ENCODE measurements at places on chromosomes 2 and 18. TPM values are rescaled to one million over a fixed set of nuclear protein-coding genes. Genes with fewer than 3 reads are reported as not detected.

GRCh38 chr2:24350826-24351626 is 9.3 kb downstream of the ITSN2 start:
- H3K4me1 ChIP-seq, result peaks cover 50% of the 10 kb centered on the region
- no peak overlapping the region for H3K4me3 ChIP-seq
- no peaks in the 10 kb centered on the region for H3K36me3 ChIP-seq
- DNase-seq, result no peak

DNA sequence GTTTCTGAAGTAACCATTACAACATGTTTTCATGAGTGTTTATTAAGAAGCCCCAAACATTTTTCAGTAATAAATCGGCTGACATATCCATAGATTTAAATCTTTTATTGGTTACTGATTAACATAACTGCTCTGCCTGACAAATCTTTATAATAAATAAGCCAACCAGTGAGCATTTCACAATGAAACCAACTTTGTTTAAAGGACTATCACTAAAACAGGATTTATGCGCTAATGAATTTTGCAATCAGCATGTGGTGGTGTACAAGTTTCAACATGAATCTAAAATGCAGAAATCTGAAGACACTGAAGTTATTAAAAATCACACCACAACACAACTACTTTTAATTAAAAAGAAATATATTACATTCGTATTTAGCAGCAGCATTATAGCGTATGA is 166.7 kb downstream of the MEIS1 start:
- H3K27me3 ChIP-seq, result no peaks in the 10 kb centered on the region
- DNase-seq, result no peak
- no peak overlapping the region for H3K4me3 ChIP-seq
- no peaks in the 10 kb centered on the region for H3K36me3 ChIP-seq
- H3K4me1 ChIP-seq, result no peaks in the 10 kb centered on the region
- H3K27ac ChIP-seq, result no peak overlapping the region

DNA sequence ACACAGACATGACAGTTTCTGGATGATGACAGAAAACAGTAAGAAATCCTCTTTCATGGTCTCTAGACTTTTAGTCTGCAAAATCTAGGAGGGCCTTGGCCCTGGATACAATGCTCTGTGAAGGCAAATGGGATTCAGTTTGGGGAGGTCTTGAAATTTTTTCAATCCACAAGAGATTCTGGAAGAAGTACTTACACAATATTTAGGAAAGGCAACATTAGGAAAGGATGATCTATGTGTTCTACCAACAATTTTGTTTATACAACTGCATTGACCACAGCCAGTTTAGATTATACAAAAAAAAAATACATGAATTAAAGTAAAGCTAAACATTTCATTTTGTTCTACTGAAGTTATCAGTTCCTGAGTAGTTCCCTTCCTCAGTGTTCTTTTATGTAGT is 208.0 kb downstream of the SRBD1 start:
- no peak overlapping the region for H3K27ac ChIP-seq
- no peaks in the 10 kb centered on the region for H3K4me1 ChIP-seq
- no peak for DNase-seq
- peaks cover 2% of the 10 kb centered on the region for H3K36me3 ChIP-seq
- H3K27me3 ChIP-seq, result no peaks in the 10 kb centered on the region
- H3K4me3 ChIP-seq, result no peak overlapping the region

DNA sequence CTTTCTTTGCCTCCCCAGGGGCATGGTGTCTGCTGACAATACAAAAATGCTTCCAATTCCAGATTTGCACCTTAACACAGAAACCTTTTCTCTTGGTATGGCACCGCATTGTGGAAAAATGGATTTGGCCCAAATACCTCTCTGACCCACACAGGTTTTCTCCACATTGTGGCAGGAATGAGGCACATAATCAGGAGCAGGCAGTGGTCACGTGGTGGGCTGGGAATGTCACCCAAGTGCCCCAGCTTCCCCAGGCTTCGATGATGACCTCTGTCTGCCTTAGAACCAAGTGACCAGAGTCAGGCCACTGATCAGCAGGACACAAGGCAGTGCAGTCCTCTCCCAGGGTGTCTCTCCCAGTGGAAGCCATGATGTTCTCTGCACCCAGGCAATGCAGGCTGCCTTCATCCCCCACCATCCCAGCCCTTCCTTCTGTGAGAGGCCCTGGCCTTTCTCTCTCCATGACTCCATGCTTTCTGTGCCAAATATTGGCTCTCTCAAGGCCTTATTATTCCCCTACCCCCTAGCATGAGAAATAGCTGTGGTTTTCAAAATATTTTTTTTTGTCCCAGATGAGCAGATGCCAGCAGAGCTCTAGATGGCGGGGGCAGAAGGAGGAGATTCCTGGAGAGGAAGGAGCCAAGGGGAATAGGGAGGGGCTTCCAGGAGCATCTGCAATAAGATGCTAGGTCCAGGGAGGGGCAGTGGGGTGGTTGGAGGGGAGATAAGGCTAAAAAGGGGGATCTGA is 198.9 kb downstream of the ACKR3 start:
- no peak for DNase-seq
- no peaks in the 10 kb centered on the region for H3K36me3 ChIP-seq
- H3K27me3 ChIP-seq, result peaks cover 8% of the 10 kb centered on the region
- H3K4me3 ChIP-seq, result no peak overlapping the region
- H3K4me1 ChIP-seq, result no peaks in the 10 kb centered on the region

- H3K36me3 ChIP-seq, result peaks cover 59% of the 10 kb centered on the region
- no peak for DNase-seq
- H3K27ac ChIP-seq, result no peak overlapping the region
- H3K27me3 ChIP-seq, result peaks cover 40% of the 10 kb centered on the region
- H3K4me1 ChIP-seq, result peaks cover 28% of the 10 kb centered on the region
- no peak overlapping the region for H3K4me3 ChIP-seq
These were observed 2.6 kb downstream of the IL1R1 start for GRCh38 chr2:102145107-102145506.

- no peaks in the 10 kb centered on the region for H3K36me3 ChIP-seq
- H3K4me3 ChIP-seq, result no peak overlapping the region
- no peaks in the 10 kb centered on the region for H3K27me3 ChIP-seq
- no peaks in the 10 kb centered on the region for H3K4me1 ChIP-seq
These were observed 380.7 kb downstream of the RBM43 start for GRCh38 chr2:150880986-150881385.

GRCh38 chr2:112601754-112602153 is 17.3 kb downstream of the CHCHD5 start:
- H3K27me3 ChIP-seq, result no peaks in the 10 kb centered on the region
- H3K27ac ChIP-seq, result no peak overlapping the region
- H3K4me3 ChIP-seq, result no peak overlapping the region
- peaks cover 5% of the 10 kb centered on the region for H3K4me1 ChIP-seq

DNA sequence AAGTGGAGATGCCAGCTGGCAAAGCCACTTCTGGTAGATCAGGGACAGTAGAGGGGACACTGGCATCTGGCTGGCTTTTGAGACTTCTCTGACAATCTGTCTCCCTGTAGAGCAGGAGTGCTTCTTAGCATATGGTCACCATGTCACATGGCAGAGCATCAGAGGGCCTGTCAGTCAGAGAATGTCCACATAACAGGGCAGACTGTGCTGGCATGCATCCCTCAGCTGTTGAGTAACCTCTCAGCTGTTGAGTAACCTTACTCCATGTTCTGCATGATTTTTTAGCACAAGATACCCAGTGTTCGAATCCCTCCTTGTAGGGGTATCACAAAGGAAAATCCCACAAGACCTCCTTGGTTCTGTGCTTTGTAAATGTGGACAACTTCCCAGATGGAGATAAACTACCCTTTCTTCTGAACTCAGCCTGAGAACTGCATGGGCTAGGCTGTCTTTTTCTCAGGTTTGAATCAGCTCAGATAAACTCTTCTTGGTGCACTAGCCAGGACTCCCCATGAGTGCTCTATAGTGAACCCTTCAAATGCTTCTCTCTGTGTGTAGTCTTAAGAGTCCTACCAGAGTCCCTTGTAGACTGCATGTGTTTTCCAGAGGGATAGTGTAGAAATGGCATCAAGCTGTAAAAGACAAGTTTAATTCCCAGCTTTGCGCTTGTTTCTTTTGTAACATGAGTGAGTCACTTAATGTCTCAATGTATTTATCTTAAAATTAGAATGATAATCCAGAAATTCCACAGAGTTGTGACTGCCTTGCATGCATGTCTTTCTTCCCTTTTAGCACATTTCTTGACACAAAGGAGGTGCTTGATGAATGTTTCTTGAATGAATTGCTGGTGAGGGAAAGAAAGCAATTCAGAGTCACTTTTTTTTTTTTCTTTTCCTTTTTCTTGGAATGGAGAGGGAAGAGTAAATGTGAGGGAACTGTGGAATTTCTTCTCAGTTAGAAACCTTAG is 442.3 kb upstream of the HNMT start:
- DNase-seq, result no peak
- H3K27ac ChIP-seq, result no peak overlapping the region
- H3K36me3 ChIP-seq, result no peaks in the 10 kb centered on the region
- no peaks in the 10 kb centered on the region for H3K27me3 ChIP-seq
- H3K4me1 ChIP-seq, result no peaks in the 10 kb centered on the region
- H3K4me3 ChIP-seq, result no peak overlapping the region

GRCh38 chr2:228094377-228094921 is 87.0 kb downstream of the SPHKAP start:
- no peak for DNase-seq
- no peaks in the 10 kb centered on the region for H3K36me3 ChIP-seq
- H3K4me1 ChIP-seq, result no peaks in the 10 kb centered on the region
- no peak overlapping the region for H3K27ac ChIP-seq

- peaks cover 30% of the 10 kb centered on the region for H3K36me3 ChIP-seq
- H3K4me1 ChIP-seq, result peaks cover 65% of the 10 kb centered on the region
- H3K27ac ChIP-seq, result peak overlapping the region; percentile 98
- peak overlapping the region; percentile 99 for H3K4me3 ChIP-seq
- no peak for DNase-seq
These were observed 889 bp downstream of the ZC3H15 start for GRCh38 chr2:186486651-186487647.

DNA sequence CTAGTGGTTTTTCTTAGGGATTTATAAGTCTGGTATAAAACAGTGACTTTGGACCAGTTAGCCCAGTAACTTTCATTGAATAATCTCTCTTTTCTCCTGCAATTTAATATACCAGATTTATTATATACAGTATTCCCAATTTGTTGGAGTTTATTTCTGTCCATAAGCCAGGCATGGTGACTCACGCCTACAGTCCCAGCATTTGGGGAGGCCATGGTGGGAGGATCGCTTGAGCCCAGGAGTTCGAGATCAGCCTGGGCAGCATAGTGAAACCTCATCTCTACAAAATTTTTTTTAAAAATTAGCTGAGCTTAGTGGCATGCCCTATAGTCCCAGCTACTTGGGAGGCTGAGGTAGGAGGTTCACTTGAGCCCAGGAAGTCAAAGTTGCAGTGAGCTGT is 26.7 kb downstream of the CNNM4 start:
- no peaks in the 10 kb centered on the region for H3K36me3 ChIP-seq
- peaks cover 3% of the 10 kb centered on the region for H3K4me1 ChIP-seq
- H3K4me3 ChIP-seq, result no peak overlapping the region
- no peak overlapping the region for H3K27ac ChIP-seq

GRCh38 chr18:420661-421246 is 79.7 kb downstream of the COLEC12 start:
- H3K27ac ChIP-seq, result no peak overlapping the region
- no peak overlapping the region for H3K4me3 ChIP-seq
- H3K27me3 ChIP-seq, result peaks cover 14% of the 10 kb centered on the region
- DNase-seq, result no peak
- H3K4me1 ChIP-seq, result no peaks in the 10 kb centered on the region

DNA sequence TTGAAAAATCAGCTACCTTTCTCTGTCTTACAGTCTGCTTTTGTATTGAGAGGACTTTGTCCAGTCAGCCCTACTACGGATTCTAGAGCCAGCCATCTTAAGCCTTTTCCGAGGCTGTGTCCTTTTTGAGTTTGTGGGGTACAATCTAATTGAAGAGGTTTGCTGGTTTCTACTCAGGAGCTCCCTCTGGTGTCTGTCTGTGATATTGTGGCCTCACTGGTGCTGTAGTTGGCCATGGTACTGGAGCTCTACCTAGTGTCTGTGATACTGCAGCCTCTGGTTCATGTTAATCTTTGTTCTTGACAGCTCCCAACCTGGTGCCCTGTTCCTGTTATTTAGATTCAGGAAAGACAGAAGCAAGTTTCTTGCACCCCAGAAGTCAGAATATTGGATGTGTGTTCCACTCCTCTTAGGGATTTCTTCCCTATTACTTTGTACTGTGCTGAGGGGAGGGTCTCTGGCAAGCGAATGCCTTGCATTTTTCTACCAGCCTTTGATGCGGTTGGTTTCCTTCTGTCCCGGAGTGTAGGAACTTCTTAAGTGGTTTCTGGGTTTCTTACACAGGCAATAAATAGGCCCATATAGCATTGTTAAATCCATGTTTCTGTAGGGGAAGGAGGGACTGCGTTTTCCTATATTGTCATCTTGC is 78.5 kb downstream of the ACSL3 start:
- H3K4me3 ChIP-seq, result no peak overlapping the region
- no peaks in the 10 kb centered on the region for H3K27me3 ChIP-seq
- peak; percentile 59 for DNase-seq
- peaks cover 17% of the 10 kb centered on the region for H3K4me1 ChIP-seq
- no peak overlapping the region for H3K27ac ChIP-seq

DNA sequence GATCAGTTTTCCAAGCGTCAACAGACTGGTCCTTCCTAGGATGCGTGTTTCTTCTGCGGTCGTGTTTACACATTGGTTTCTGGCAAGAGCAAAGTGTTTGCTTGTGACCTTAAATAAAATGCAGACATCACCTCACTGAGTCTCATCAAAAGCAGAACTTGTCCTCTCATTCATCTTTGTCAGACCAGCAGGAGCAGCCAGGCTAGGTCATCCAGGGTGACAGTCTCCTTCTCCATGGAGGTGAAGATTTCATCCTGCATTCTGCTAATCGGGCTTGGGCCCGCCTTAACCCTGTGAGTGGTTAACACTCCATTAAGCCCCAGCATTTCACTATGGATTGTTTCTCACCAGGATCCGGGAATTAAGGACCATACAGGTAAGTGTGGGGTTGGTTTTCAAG is 64.2 kb upstream of the PID1 start:
- no peaks in the 10 kb centered on the region for H3K36me3 ChIP-seq
- H3K27me3 ChIP-seq, result peaks cover 4% of the 10 kb centered on the region
- H3K4me1 ChIP-seq, result no peaks in the 10 kb centered on the region
- no peak overlapping the region for H3K27ac ChIP-seq

- DNase-seq, result no peak
- H3K4me3 ChIP-seq, result no peak overlapping the region
- H3K36me3 ChIP-seq, result peaks cover 31% of the 10 kb centered on the region
- H3K4me1 ChIP-seq, result peaks cover 23% of the 10 kb centered on the region
- no peaks in the 10 kb centered on the region for H3K27me3 ChIP-seq
- no peak overlapping the region for H3K27ac ChIP-seq
These were observed 10.7 kb downstream of the ACP1 start for GRCh38 chr2:275466-275865.

BUB1 gene
- 80.4 TPM for total RNA-seq

TEKT4 gene
- not detected for total RNA-seq

FBLN7 gene
- 9.4 TPM for total RNA-seq

SPATS2L gene
- 9.4 TPM for total RNA-seq

ACVR1C gene
- 0.99 TPM for total RNA-seq

MAL gene
- 50.8 TPM for total RNA-seq

PTMA gene
- 2,595 TPM for total RNA-seq

NFU1 gene
- total RNA-seq, result 47.4 TPM

KLHL30 gene
- total RNA-seq, result not detected

TGFA gene
- 0.06 TPM for total RNA-seq

Data from activated naive CD8-positive, alpha-beta T cell treated with anti-CD3 and anti-CD28 coated beads for 36 hours (primary cell).